Naive thymus-derived CD8-positive, alpha-beta T cell (primary cell): ENCODE measurements at places on chromosomes 16 and 17. TPM values are rescaled to one million over a fixed set of nuclear protein-coding genes. Genes with fewer than 3 reads are reported as not detected.
A peak's percentile ranks its signal among the peaks of the same experiment; 100 is the strongest.

The CPHXL2 gene
- not detected for total RNA-seq

The HOXB7 gene
- not detected for total RNA-seq

The CHTF18 gene
- total RNA-seq = 54.3 TPM

The GJD3 gene
- not detected for total RNA-seq

The WNK4 gene
- total RNA-seq = 0.62 TPM

The MPP2 gene
- total RNA-seq = 2.4 TPM

The ACSM2B gene
- not detected for total RNA-seq

The RASL10B gene
- total RNA-seq = 0.57 TPM

The MPV17L gene
- total RNA-seq = not detected

The SULT1A3 gene
- total RNA-seq = 29.4 TPM

GRCh38 chr17:36124879-36125824, 21.5 kb downstream of the CCL4 start:
- H3K4me1 ChIP-seq = peaks cover 9% of the 10 kb centered on the region
- DNase-seq = no peak
- no peak overlapping the region for H3K27ac ChIP-seq
- peaks cover 6% of the 10 kb centered on the region for H3K27me3 ChIP-seq
- no peaks in the 10 kb centered on the region for H3K36me3 ChIP-seq

GRCh38 chr17:12256380-12256995, 235.8 kb downstream of the MAP2K4 start:
- no peak for DNase-seq
- H3K4me1 ChIP-seq = no peaks in the 10 kb centered on the region
- H3K27me3 ChIP-seq = peaks cover 4% of the 10 kb centered on the region
- H3K36me3 ChIP-seq = no peaks in the 10 kb centered on the region

DNA sequence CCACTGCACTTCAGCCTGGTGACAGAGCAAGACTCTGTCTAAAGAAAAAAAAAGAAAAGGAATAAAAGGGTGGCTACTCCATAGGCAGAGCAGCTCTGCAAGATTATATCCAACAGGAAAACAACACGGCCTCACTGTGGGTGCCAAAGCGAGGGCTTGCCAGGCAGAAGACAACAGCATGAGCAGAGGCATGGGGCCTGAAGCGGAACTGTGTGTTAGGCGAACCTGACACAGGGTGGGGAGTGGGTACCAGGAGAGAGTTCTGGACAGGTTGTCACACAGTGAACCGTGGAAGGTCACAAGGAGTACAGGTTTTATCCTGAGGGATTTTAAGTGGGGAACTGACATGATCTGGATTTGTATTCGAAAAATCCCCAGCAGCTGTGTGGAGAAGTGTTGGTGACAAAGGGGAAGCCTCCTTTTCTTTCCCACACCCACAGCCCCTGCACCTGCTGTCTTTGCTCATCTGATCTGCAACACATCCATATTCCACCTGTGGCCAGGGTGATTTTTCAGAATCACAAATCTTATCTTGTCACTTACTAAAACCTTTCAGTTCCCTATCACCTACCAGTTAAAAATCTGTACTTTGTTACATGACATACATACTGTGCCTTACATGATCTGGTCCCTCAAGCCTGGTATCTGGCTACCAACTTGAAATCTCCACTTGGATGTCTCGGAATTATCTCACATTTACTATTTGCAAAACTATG, 23.2 kb upstream of the ARHGAP17 start:
- DNase-seq = no peak
- H3K27me3 ChIP-seq = no peaks in the 10 kb centered on the region
- H3K27ac ChIP-seq = no peak overlapping the region
- H3K4me1 ChIP-seq = peaks cover 23% of the 10 kb centered on the region
- no peak overlapping the region for H3K4me3 ChIP-seq

DNA sequence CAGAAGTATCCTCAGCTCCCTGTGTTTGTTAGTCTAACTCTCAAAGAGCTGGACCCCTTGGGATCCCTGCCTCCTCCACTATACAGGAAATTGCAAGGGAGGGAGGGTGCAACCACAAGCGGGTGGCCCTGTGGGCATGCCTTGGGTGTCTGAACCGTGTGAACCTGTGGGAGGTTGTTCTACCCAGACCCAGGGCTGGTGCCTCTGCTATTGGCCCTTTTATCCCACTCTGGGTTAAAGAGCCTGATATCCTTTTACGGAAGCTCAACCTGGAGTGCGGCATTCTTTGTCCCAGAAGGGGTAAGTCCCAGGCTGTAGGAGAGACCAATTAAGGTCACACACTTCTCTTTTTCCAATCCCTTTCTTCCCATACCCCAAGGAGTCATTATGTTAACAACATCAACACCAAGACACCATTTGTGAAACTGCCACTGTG, 53.4 kb downstream of the ARSG start:
- H3K4me3 ChIP-seq = peak overlapping the region; percentile 5
- no peaks in the 10 kb centered on the region for H3K27me3 ChIP-seq
- peak; percentile 64 for DNase-seq
- H3K4me1 ChIP-seq = peaks cover 67% of the 10 kb centered on the region

DNA sequence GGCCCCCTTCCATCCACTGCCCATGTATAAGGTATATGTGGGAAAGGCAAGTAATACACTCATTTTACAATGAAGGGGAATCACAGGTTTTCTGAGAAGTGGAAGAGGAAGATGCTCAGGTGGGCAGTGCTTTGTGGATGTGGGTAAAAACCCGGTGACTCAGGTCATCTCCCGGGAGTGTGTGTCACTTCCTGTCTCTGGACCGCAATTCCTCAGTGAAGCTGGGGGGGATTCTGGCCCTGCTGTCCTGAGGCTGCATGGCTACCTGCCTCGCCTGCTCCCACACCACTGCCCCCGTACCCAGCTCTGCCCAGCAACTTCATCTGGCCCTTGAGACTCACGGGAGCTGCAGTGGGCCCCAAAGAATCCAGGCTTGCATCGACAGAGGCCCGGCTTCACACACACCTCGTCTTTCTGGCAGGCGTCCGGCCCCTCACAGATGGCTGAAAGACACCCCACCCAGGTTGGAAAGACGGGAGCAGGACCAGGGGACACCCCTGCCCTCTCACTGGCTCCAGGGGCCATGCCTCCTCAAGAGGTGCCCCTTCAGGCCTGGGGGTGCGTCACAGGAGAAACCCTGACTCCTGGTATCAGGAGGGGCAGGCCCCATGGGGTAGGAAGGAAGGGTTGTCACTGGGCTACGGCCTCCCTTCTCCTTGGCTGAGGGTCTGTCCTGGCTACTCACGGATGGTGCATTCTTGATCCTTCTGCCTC, 882 bp downstream of the SCARF1 start:
- H3K4me3 ChIP-seq = peak overlapping the region; percentile 91
- peaks cover 20% of the 10 kb centered on the region for H3K4me1 ChIP-seq
- no peaks in the 10 kb centered on the region for H3K27me3 ChIP-seq
- DNase-seq = no peak
- no peaks in the 10 kb centered on the region for H3K36me3 ChIP-seq
- peak overlapping the region; percentile 29 for H3K27ac ChIP-seq

DNA sequence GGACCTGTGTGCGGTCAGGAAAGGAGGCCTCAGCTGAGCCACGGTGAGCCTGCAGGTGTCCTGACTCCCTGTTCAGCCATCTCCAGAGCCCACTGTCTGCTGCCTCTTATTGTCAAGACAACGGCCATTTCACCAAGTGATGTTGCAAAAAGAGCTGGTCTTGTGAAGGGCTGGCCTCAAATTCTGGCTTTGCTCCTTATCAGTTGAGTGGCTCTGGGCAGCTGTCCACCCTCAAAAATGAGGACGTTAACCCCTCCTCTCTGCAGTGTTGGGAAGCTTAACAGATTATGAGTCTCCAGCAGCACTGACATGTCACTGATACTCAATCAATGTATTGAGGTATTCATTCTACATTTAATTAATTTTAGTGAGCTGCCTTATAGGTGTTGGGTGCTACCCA, 171.1 kb upstream of the TOX3 start:
- H3K4me3 ChIP-seq = no peak overlapping the region
- H3K27ac ChIP-seq = no peak overlapping the region
- no peaks in the 10 kb centered on the region for H3K36me3 ChIP-seq
- no peaks in the 10 kb centered on the region for H3K4me1 ChIP-seq

DNA sequence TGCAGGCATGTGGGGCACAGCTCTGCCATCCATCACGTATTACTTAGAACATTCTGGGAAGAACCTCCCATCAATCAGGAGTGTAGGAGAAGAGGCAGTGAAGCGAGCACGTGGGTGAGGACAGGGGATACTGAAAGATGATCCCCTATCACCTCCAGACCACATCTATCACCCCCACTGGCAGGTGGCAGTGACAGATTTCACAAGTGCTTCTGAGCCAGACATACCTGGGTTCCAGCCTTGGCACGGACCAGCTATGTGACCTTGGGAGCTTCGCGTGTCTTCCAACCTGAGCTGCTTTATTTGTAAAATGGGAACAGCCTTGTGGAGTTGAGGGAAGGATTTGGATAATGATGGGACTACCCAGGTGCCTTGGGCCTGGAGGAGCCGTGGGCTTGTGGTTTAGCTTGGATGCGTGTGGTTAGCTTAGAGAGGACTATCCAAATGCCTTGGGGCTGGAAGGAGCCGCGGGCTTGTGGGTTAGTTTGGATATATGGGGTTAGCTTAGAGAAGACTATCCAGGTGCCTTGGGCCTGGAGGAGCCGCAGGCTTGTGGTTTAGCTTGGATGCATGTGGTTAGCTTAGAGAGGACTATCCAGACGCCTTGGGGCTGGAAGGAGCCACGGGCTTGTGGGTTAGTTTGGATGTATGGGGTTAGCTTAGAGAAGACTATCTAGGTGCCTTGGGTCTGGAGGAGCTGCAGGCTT, 206.4 kb downstream of the ENGASE start:
- no peak for DNase-seq
- H3K27ac ChIP-seq = no peak overlapping the region
- H3K27me3 ChIP-seq = peaks cover 11% of the 10 kb centered on the region
- no peaks in the 10 kb centered on the region for H3K4me1 ChIP-seq
- H3K4me3 ChIP-seq = no peak overlapping the region
- no peaks in the 10 kb centered on the region for H3K36me3 ChIP-seq

- H3K36me3 ChIP-seq = peaks cover 2% of the 10 kb centered on the region
- H3K4me3 ChIP-seq = no peak overlapping the region
- no peak overlapping the region for H3K27ac ChIP-seq
- DNase-seq = no peak
- no peaks in the 10 kb centered on the region for H3K4me1 ChIP-seq
These were observed 225.4 kb upstream of the NLRP1 start for GRCh38 chr17:5809580-5810188.

- no peak overlapping the region for H3K27ac ChIP-seq
- H3K4me1 ChIP-seq = no peaks in the 10 kb centered on the region
- no peak for DNase-seq
- H3K4me3 ChIP-seq = no peak overlapping the region
- no peaks in the 10 kb centered on the region for H3K27me3 ChIP-seq
- no peaks in the 10 kb centered on the region for H3K36me3 ChIP-seq
These were observed 40.6 kb downstream of the KNOP1 start for GRCh38 chr16:19677402-19677801.

GRCh38 chr17:3852561-3852960, 6.5 kb upstream of the NCBP3 start:
- H3K27me3 ChIP-seq = peaks cover 9% of the 10 kb centered on the region
- no peaks in the 10 kb centered on the region for H3K36me3 ChIP-seq
- DNase-seq = no peak
- peaks cover 2% of the 10 kb centered on the region for H3K4me1 ChIP-seq

DNA sequence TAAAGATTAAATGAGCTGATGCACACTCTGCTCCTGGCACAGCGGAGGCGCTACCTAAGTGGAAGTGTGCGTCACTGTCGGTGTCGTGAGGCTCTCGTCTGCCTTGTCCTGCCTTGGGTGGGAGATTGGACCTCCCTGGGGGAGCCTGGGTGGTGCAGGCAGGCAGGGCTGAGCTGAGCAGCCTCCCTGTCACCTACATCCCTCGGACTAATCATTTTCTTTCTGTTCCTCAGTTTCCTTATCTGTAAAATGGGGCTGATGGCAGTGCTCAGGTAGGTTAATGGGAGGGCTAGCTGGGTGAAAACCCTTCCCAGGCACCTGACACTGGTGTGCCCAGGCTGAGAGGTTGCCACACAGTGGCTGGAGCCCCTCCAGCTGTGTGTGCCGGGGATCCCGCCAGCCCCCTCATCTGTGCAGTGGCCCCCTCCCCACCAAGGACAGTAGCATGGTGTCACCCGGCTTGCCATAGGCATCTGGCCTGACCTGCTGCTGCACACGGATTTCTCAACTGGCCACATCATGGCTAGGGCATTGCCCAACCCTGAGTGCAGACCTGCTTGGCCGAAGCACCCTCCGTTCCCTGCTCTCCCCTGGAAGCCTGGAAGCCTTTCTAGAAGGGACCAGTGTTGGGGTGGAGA, 4.3 kb downstream of the ADCY7 start:
- H3K27ac ChIP-seq = peak overlapping the region; percentile 98
- H3K4me1 ChIP-seq = peaks cover 98% of the 10 kb centered on the region
- DNase-seq = no peak
- H3K36me3 ChIP-seq = no peaks in the 10 kb centered on the region
- H3K4me3 ChIP-seq = peak overlapping the region; percentile 96
- H3K27me3 ChIP-seq = no peaks in the 10 kb centered on the region

- H3K4me1 ChIP-seq = no peaks in the 10 kb centered on the region
- H3K36me3 ChIP-seq = no peaks in the 10 kb centered on the region
- no peak for DNase-seq
- H3K4me3 ChIP-seq = no peak overlapping the region
These were observed 621.6 kb upstream of the GOT2 start for GRCh38 chr16:59355704-59356103.

GRCh38 chr16:82157836-82158235, 12.2 kb downstream of the MPHOSPH6 start:
- DNase-seq = no peak
- no peak overlapping the region for H3K27ac ChIP-seq
- peaks cover 20% of the 10 kb centered on the region for H3K36me3 ChIP-seq
- peaks cover 8% of the 10 kb centered on the region for H3K4me1 ChIP-seq
- H3K4me3 ChIP-seq = no peak overlapping the region
